Bronchus fibroblast of lung (primary cell): ENCODE measurements at places on chromosomes 11 and 22. TPM values are rescaled to one million over a fixed set of nuclear protein-coding genes. Genes with fewer than 3 reads are reported as not detected.

VSIG10L2 gene
- not detected in 2 replicates for total RNA-seq

OR2AT4 gene
- total RNA-seq, result not detected in 2 replicates

MS4A15 gene
- not detected in 2 replicates for total RNA-seq

DEUP1 gene
- total RNA-seq, result not detected in 2 replicates

KRTAP5-10 gene
- total RNA-seq, result not detected in 2 replicates

FOLR3 gene
- not detected in 2 replicates for total RNA-seq

PACSIN2 gene
- total RNA-seq, result 28.4 and 31.3 TPM in 2 replicates

TRPM5 gene
- total RNA-seq, result not detected in 2 replicates

RTN3 gene
- total RNA-seq, result 71.5 and 76.0 TPM in 2 replicates

CRACR2B gene
- total RNA-seq, result 3.0 and 6.1 TPM in 2 replicates

KCTD14 gene
- 5.9 and 6.9 TPM in 2 replicates for total RNA-seq

HBG2 gene
- not detected in 2 replicates for total RNA-seq

CARD16 gene
- 30.8 and 38.8 TPM in 2 replicates for total RNA-seq

PLEKHA7 gene
- 0.50 and 3.1 TPM in 2 replicates for total RNA-seq

RAC2 gene
- total RNA-seq, result 47.1 and 55.3 TPM in 2 replicates

CCDC81 gene
- 0.17 and 0.30 TPM in 2 replicates for total RNA-seq

LRRC10B gene
- total RNA-seq, result not detected in 2 replicates
